Amniotic stem cell (primary cell): ENCODE measurements at places on chromosomes 5 and 9.

GRCh38 chr5:69137807-69138206, 29.1 kb upstream of the CCNB1 start:
- DNase-seq, result no peak

GRCh38 chr9:79409182-79409823, 162.5 kb upstream of the TLE4 start:
- DNase-seq, result no peak

GRCh38 chr9:109604131-109604530, 106.0 kb upstream of the PTPN3 start:
- no peak for DNase-seq

DNA sequence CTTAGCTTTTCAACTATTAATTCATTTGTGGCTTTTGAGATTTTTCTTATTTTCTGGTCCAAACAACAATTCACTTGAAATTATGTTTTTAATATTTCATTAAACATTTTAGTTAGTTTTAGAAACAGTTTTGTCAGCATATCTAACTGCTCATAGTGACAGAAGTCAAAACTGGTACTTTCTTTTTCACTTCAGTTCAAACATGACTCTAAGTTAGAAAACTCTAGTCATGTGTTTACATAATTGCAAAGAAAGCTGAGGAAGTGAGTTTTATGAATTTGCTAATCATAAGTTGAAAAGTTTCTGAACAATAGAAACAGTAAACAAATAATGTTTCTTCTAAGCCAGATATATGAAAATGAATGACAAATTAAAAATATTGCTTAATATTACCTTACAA, 1931.0 kb downstream of the EFNA5 start:
- DNase-seq, result no peak

DNA sequence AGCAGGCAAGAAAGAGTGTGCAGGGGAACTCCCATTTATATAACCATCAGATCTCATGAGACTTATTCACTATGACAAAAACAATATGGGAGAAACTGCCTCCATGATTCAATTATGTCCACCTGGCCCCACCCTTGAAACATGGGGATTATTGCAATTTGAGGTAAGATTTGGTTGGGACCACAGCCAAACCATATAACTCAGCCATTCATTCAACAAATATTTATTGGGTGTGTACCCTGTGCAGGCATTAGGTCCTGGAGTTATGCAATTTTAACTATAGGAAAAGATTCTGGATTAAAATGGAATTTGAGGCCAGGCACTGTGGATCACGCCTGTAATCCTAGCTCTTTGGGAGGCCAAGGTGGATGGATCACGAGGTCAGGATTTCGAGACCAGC, 124.2 kb upstream of the GAS1 start:
- no peak for DNase-seq

DNA sequence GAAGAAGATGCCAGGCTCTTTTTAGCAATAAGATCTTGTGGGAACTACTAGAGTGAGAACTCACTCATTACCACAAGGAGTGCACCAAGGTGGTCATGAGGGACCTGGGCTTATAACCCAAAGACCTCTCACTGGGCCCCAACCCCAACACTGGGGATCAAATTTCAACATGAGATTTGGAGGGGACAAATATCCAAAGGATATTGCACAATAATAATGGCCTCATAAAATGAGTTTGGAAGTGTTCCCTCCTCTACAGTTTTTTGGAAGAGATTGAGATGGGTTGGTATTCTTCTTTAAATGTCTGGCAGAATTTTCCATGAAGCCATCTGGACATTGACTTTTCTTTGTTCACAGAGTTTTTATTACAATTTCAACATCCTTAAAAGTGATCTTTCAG, 38.0 kb upstream of the FAM120A start:
- DNase-seq, result no peak

DNA sequence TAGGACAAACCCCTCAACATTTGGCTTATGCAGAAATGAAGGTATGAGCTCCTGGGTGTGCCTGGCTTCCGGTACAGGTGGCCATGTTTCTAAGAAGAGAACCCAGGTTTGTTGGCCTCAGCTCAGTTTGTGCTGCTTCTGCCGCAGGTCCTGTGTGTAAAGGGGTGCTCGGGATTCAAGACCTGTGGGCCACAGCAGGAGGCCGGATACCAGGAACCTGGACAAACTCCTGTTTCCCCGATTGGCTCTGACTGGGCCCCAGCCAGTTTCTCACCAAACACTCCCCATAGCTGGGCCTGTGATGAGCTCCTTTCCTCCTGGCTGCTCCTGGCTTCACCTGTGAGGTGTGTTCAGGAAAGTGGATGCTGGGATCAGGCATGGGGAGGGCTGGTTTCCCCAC, 271.2 kb upstream of the IRX2 start:
- no peak for DNase-seq

DNA sequence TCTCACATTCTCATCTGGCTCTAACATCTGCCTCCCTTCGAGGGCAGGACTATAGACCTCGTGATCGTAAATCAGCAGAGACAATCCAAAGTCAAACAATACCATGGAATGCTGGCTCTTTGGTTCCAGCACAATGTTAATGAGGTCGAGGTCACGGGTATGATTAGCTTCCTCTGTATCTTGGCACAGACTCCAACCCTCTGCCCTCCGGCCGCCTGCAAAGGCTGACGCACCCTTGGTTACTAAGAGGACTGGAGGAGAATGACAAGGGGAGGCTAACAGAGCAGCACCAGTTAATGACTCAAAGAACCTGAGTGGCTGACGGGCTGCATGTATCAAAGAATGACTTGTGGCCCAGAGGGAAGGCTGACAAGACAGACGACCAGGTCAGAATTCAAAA, 10.1 kb downstream of the LHFPL2 start:
- peak; percentile 93 for DNase-seq

DNA sequence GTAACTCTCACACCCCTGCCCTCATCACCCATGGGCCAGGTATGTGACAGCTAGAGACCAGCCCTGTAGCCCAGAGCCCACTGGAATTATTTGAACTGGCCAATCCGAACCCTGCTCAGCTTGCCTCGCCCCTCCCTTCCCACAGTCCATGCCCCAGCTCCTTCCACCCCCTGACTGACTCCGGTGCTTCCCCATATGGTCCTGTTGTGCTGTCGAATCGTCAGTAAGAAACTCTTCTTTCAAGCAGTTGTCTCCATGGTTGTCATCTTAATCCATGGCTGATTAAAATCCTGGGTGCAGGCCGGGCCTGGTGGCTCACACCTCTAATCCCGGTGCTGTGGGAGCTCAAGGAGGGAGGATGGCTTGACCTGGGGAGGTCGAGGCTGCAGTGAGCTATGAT, 118.5 kb downstream of the COL23A1 start:
- DNase-seq, result no peak
